ENCODE measurements at places on chromosomes 11 and 22.

GRCh38 chr11:95231881-95232605 lies 1.0 kb upstream of the SESN3 start:
- DNase-seq, result peak; percentile 40

GRCh38 chr22:36739185-36739584 lies 35.6 kb upstream of the CACNG2 start:
- DNase-seq, result no peak

- DNase-seq, result no peak
Measured at GRCh38 chr11:10307022-10307399, 2.1 kb downstream of the ADM start.

GRCh38 chr22:39092111-39092862 lies 4.8 kb upstream of the APOBEC3H start:
- DNase-seq, result no peak

GRCh38 chr11:64032050-64032449 lies 3.7 kb upstream of the FLRT1 start:
- no peak for DNase-seq

GRCh38 chr22:19626042-19626587 lies 88.2 kb upstream of the SEPTIN5 start:
- DNase-seq, result no peak

- no peak for DNase-seq
Measured at GRCh38 chr22:48898524-48899250, 929.0 kb downstream of the BRD1 start.

DNA sequence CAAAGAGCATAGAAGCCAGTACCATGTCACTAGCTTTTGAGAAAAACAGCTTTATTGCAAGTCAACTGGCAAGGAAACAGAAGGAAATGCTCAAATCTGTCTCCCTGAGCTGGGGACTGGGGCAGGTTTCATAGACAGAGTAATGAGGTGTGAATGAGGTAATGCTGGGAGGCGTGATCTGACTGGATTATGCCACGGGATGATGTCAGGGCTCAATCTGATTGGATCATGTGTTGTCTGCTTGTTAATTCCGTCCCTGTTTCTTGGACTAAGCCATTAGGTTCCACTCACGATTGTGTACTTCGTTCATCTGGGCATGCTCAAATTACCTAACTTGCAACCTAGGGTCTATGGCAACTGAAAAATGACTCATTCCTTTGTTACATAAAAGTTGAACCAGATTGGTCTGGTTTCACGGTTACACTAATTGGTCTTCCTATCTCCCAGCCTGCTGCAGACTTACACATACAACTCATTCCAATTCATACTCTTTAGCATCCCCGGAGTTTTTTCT lies 20.2 kb upstream of the OR10A5 start:
- DNase-seq, result no peak

DNA sequence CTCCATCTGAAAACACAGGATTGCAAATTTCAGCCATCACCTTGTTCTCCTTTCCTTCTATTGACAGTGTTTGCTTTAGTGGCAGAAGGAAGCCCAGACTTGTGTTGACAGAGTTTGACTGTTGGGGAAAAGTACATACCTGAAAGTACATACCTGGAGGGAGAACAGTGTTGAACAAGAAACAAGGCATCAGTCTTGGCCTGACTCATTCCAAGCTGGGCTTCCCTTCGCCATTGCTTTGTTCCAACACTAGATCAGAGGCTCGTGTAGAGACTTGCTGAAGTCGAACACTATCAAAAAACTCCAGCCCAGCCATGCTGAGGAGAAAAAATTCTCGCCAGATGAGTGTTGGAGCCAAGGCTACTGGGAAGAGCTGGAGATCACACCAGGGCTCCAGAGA lies 133.4 kb downstream of the BBOX1 start:
- DNase-seq, result peak; percentile 2

DNA sequence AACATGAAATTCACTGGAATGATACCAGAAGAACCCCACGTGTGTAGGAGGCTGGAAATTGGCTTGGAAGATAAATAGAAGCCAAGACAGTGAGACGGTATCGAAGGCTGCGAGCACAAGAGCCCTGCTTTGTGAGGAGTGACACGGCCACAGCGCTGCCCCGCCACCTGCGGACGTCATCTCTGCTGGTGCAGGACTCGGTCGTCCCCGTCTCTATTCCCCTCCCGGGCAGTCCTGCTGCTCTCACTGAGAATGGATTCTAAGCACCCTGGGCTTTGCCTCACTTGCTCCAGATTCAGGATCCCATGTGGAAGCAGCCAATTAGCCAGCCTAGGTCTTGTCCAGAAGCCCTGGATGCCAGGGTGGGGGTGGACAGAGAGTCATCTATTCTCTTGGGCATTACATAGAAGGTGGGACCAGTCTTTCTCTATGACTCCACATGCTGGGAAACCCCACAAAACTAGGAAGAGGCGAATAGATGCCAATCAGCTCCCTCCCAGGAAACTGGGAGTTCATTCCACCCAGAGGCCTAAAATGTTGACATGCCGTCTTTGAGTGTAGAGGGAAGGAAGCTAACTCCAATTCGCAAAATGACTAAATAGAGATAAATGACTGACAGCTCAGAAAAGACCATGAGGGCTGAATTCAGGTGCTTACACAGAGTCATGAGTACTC lies 25.1 kb downstream of the APOL3 start:
- no peak for DNase-seq

DNA sequence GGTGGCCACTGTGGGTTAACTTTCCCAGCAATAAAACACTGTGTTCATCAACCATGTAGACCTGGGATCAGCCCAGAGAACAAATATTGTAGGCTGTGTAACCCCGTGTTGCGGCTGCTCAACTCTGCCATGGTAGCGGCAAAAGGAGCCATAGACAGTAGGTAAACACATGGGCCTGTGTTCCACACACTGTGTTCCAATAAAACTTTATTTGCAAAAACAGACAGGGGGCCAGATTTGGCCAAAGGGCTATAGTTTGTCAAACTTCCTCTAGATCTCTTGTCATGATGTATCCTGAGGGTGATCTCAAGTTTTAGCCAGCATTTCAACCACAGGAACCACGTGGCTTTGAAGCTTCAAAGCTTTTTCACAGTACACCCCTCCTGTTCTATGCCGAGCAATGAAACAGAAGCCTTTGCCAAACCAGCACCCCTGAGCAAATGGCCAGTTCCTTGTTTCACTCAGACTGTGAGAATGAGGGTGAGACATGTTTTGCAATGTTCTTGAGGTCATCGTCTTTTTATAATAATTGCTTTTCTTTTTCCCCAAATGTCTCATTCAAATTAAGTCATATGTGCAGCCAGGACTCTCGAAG lies 49.9 kb upstream of the FADD start:
- no peak for DNase-seq

All from NCI-H2081 treated with DMSO at 0.1 percent for 48 hours (cell line).